ENCODE measurements at places on chromosomes 2 and 18. TPM values are rescaled to one million over a fixed set of nuclear protein-coding genes. Genes with fewer than 3 reads are reported as not detected.

Gene SLC4A5
- 2.9 TPM for total RNA-seq

- DNase-seq, result no peak
These were observed 124.5 kb downstream of the WDR7 start for GRCh38 chr18:56775701-56776100.

GRCh38 chr18:21686282-21687105, 18.1 kb downstream of the ABHD3 start:
- DNase-seq, result no peak

DNA sequence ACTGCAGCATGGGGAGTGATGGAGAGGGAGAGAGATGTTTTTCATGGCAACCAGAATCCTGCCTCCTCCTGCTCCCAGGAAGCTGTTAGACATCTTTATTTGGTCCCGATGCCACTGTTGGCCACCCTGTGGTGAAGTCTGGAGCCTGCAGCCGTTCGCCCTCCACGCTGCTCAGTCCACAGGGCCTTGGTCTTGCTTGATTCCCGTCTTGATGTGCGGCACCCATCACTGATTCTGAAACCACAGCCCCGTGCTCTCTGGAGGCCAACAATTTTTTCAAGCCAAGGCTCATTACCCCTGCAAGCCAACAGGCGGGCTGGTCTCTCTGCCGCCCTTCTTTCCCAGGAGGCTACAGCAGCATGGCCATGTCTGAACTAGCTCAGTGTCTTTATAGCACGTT, 24.5 kb downstream of the SIGLEC15 start:
- no peak for DNase-seq

Data from heart right ventricle (tissue), 16 donors.